Astrocyte of the spinal cord (primary cell): ENCODE measurements at places on chromosomes 5 and 9.

GRCh38 chr5:135680713-135681112 lies 101.9 kb upstream of the CXCL14 start:
- DNase-seq, result no peak

- DNase-seq, result peak; percentile 81
Observed at GRCh38 chr5:59328709-59329296, 564.7 kb downstream of the PDE4D start.

DNA sequence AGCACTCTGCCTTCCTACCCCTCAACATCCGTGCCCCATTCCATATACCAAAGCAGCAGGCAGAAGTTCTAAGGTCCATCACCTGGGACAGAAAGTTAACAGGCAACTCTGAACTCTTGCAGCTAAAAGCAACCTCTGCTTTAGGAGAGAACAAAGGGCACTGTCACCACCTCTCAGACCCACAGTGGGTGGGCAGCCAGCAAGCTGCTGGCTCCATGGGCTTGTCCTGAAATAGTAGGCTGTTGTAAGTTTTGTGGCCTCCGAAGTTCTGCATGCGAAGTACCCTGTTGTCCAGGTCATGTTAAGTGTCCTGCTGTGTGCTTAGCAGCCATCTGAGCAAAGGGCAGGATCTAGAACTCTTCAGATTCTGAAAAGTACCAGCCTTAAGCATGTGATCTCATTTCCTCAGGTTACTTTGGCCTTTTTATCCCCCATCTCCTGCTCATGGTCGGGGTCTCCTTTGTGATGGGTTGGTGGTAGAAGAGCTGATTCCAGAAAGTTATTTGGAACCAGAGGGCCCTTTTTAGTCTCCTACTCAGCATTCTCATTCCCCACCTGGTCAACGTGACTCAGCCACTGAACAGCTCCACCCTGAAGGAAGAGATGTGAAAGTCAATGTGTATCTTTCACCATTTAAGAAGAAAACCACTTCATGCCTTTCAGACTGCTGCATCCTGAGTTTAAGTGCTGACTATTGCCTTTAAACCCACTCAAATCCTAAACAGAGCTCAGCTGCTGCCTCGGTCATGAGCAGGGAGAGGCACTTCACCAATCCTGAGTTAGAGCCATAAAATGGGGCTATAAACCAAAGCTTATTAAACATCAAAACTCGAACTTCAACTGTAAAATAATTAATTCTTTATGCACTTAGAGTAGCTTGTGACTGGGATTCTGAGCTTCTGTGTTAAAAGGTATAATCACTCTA lies 121.4 kb downstream of the DPYSL3 start:
- no peak for DNase-seq

DNA sequence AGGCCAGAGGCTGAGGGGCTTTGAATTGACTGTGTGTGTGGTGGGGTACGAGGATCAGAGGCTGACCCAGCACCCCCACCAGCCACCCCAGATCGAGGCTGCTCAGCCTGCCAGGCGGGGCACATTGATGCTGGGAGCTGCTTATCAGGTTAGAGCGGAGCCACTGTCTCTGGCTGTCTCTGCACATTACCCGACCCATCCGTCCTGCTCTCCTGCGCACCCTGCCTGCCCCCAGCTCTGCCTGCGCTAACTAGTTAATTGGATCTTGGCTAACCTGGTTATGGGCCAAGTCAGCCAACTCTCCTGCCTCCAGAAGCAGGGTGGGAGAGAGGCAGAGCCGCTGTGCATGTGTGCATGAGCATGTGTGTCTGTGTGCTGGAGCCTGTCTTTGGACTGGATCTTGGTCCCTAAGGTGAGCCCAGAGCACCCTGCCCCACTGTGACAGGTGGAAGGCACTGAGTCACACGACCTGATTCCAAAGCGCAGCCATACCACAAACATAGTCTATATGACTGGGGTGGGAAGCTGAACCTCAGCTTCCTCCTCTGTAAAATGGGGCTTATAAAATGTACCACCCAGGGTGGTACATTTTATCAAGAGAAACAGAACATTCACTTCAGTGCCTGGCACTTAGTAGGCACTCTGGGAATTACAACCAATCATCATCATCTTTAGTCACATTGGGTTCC lies 39.7 kb downstream of the PCDH1 start:
- no peak for DNase-seq

DNA sequence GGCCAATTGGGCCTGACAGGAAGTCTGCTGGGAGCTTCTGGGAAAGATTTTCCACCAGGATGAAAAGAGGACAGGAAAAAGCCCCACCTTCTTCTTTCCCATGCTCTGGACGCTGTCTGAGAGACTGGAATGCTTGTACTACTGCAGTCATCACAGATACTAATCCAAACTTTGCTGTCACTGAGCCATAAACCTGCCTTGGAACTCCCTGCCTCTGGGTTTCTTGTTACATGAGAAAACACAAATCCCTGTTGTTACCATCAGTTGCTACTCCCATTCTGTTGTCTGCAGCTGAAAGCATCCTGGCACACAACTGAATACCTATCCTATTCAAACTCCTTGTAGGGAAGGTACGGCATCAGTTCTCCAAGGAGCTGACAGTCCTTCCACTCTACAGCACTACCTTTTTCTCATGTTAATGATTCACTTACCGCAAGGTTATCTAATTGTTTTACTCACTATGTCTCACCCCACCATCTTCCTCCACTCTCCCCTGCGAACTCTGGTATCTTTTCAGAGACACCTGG lies 167.5 kb downstream of the CDK5RAP2 start:
- DNase-seq, result peak; percentile 63

- no peak for DNase-seq
Observed at GRCh38 chr9:121780177-121781040, 129.0 kb downstream of the DAB2IP start.

GRCh38 chr5:132758451-132758850 lies 11.2 kb downstream of the CCNI2 start:
- DNase-seq, result no peak

DNA sequence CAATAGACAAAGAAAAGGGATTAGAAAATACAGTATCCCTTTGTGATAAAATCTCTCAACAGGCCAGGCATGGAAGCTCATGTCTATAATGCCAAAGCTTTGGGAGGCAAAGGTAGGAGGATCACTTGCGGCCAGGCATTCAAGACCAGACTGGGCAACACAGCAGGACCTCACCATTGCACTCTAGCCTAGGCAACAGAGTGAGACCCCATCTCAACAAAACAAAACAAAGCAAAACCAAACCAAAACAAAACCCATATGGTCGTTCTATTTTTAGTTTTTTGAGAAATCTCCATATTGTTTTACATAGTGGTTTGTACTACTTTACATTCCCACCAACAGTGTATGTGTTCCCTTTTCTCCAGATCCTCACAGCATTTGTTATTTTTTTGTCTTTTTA lies 193.0 kb downstream of the KIAA0825 start:
- DNase-seq, result no peak

DNA sequence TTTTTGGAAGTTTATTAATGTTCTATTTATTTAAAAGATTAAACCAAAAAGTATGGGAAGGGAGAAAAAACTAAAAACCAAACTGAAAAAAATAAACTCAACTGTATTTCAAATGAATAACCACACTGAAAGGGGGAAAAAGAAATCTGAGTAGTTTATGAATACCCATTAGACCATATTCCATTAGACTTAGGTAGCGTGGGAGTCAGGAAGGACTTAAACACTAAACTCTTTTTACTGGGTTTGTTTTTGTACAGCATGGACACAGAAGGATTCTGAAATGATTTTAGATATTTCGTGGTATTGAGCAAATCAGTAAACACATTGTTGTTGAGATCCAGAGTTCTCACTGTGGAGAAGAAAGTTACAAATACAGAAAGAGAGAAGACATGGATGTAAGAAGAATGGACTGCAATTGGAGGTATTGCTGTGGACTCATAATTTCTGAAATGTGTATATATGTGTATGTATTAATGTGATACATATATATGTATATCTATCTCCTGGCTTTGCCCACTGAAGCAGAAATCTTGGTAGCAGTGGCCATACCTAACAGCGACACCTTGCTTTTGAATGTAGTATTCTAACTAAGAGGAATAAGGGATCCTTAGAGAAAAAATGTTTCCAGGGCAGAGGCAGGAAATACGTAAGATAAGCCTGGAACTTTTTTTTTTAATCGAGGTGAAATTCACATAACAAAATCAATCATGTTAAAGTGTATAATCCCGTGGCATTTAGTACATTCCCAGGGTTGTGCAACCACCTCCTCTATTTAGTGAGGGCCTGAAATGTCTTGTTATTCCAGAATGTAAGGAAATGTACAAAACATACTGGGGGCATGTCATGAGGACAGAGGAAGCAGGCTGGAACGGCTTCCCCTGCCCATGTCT lies 228.8 kb downstream of the SMARCA2 start:
- no peak for DNase-seq

DNA sequence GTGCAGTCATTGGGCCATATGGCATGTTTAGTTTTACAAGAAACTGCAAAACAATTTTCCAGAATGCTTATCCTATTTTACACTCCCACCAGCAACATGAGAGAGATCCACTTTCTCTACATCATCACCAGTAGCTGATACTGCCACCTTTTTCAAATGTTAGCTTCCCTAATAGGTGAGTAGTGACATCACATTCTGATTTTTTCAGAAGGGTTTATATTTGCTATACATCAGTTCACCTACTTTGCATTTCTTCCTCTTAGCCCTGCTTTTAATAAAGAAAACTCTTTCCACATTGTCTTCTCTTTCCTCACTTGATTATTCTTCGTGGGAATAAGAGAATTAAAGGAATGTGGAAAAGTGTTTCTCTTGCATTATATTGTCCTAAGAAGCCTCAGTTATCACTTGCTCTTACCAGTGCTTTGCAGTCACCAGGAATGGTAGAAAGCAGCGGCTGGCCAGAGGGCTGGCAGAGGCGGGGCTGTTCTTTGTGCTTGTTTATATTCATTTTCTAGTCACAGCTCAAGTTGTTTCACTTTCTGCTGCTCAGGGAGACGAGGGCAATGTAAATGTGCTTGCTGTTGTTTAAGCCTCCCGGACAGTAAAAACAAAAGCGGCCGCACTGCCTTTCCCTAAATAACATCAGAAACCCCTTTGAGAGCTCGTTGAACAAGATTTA lies 164.8 kb downstream of the HSD17B3 start:
- DNase-seq, result peak; percentile 84

DNA sequence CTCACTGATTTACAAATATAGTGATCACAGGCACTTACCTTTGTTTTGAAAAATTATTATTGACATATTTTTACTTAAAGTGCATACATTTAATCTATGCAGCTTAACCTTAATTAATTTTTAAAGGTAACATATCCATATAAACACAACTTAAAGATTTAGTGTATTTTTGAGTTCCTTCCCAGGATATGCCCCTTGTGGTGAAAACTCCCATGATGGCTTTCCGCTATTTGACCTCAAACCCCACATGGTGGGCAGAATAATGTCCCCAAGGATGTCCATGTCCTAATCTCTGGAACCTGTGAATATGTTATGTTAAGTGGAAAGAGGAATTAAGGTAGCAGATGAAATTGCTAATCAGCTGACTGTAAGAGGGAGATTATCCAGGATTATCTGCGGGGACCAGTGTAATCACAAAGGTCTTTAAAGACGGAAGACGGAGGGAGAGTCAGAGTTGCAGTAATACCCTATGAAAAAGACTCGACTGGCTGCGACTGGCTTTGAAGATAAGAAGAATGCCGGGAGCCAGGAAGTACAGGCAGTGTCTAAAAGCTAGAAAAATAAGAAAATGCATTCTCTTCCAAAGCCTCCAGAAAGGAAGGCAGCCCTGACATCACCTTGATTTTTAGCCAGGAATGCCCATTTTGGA lies 193.9 kb downstream of the ICE1 start:
- DNase-seq, result no peak

DNA sequence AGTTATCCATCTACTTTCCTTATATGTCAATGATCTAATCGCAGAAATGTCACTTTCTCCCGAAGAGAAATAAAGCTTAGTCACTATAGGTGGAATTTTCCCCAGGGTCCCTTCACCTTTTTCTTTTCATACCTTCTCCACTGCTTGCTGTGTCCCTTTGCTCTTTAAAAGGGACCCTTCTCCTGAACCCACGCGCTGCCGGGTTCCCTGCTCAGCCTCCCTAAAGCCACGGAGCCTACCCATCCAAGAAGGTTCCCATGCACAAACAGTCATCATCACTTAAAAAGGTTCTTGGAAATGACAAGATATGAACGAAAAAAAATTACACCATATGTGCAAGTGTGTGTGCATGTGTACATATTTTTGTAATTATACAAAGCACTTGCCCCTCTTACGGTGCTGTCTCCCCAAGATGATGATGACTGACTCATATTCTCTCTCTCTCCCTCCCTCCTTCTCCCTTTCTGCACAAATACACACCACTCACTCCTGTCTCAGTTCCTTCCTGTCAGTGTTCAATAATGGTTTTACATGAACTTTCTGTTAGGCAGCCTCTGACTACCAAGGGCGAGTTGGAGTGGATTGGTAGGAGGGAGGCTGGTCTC lies 1.5 kb upstream of the PTPRD start:
- no peak for DNase-seq

DNA sequence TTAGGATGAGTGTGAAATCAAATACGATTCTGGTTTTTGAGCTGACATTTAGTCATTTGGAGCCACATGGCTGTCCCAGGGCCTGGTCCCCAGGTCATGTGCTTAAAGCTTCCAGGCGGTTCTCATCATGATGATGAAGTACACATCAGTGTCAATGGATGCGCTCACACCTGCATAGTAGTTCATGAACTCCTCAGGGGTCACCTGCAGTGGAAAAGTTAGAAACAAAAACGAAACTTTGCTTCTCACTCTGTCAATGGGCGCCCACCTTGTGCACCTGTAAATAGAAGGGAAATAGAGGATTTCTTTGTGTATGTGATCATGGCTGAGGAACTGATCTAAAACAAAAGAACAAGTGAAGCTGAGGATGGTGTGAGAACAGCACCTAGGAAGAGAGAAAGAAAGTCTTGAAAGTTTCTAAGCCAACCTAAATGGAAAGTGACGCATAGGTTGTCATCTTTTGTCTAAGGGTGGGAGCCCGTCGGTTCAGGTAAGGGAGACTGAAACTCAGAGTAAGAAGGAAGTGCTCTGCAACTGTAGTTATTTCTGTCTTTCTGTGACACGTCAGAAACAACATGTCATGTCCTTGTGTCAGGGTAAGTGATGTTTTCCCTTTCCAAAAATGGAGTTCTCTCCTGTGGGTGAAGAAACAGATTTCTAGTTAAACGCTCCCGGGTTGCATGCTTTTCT lies 33.8 kb downstream of the CAPSL start:
- no peak for DNase-seq

DNA sequence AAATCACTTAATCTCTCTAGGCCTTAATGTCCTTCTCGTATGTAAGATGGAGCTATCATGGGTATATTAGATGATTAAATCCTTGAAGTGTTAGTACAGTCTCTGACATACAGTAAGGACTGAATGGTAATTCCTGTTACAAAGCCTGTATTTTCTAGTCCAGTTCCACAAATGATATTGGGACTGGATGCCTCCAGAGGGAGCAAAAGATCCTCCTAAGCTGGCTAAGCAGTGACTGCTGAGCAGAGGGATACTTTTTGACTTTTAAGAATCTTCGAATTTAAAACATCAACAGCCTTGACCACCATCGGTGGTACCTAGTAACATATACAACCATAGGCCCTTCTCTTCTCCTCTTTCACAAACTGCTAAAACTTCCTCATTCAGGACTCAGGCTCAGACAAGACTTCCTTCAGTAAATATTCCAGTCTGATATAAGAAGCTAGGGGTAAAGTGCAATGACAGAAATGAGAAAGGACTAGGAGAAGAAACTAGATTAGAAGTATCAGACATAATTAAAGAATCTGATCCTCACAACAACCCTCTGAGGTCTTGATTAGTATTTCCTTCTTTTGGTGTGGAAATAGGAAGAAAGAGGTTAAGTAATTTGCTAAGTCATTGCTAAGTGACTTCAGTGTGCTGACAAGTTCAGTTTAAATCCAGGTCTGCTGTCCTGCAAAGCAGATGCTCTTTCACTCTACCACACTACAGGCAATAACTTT lies 13.9 kb downstream of the PTAR1 start:
- peak; percentile 37 for DNase-seq

- peak; percentile 25 for DNase-seq
Observed at GRCh38 chr5:124544366-124545055, 201.9 kb downstream of the ZNF608 start.
